ENCODE measurements at places on chromosomes 1 and 21.
A peak's percentile ranks its signal among the peaks of the same experiment; 100 is the strongest.

DNA sequence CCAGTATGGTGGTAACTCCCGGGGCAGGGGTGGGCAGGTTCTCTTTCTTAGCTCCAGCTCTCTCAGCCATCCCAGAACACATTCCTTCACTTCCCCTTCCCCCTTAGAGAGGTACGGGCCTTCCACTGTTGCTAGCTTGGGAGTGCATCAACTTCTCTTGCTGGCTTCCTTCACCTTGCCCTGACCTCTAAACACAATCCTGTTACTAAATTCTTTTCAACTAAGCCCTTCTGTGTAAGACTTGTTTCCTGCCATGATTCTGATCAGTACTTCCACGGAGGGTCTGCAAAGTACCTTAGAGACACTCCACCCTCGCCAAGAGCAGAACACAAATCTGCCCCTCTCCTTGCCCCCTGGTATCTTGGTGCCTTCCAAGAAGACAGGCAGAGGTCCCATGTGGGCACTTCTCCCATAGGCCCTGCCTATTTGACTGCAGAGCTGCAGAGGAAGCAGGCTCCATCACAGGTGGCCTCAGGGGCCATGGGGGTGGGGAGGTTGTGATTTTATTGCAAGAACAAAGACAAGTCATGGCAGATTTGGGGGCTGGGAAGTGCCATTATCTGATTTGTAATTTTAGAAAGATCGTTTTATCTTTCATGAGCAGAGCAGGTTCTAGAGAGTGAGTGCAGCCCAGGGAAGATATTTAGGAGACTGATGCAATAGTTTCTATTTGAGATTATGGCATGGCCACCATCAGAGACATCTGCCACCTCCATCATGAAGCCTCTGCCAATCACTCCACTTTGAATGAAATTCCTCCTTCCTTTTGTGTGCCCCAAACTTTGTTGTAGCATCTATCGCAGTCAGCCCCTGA is 182.5 kb upstream of the JUN start:
- no peak for DNase-seq

GRCh38 chr21:40683349-40683748 is 163.6 kb downstream of the DSCAM start:
- DNase-seq, result no peak

DNA sequence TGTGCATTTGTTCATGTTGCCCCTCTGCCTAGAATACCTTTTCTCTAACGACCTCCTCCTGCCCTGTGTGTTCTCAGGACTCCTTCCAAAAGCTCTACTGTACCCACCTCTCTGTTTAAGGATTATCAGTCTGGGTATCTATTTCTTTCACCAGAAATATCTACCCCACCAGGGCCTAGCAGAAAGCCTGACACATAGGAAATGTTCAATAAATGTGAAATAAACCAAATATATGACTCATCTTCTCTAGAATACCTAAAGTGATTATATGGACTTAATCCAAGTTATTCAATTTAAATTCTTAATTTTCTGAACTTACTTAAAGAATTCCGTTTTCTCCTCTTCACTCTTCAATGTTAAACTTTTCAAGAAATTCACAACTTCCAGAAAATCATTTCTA is 27.1 kb downstream of the SCYL3 start:
- no peak for DNase-seq

DNA sequence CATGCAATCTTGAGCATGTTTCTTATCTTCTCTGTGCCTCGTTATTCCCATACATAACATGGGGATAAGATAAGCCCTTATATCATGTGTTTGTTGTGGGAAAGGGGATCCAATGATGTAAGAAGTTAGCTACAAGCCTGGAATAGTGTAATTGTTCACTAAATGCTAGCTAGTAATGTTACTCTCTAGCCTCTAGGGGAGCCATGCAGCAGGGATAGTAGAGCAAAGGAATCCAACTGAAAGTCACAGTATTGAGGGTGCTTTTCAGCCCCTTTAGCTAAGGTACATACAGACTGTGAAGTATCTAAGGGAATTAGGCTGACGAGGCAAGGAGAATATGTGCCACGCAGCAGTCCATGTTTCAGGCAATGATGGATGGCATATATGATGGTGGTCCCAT is 46.9 kb downstream of the IL23R start:
- no peak for DNase-seq

- DNase-seq, result no peak
Measured at GRCh38 chr1:179353546-179353945, 12.2 kb upstream of the AXDND1 start.

DNA sequence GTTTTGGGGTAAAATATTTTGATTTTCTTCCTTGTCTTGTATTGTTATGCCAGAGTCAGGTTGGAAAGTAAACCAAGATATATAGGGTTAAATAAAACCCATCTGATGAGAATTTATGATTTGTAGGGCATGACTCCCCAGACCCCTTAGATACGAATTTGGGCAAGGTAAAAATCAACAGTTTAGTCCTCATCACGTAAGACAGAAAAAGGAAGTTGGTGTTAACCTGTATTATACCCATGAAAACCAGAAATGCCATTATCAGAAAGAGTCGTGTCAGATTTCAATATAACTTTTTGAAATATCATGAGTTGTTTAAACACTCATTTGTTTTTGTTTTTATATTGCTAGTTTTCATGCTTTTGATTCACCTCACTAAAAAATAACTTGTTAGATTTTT is 11.8 kb downstream of the CEPT1 start:
- DNase-seq, result no peak

DNA sequence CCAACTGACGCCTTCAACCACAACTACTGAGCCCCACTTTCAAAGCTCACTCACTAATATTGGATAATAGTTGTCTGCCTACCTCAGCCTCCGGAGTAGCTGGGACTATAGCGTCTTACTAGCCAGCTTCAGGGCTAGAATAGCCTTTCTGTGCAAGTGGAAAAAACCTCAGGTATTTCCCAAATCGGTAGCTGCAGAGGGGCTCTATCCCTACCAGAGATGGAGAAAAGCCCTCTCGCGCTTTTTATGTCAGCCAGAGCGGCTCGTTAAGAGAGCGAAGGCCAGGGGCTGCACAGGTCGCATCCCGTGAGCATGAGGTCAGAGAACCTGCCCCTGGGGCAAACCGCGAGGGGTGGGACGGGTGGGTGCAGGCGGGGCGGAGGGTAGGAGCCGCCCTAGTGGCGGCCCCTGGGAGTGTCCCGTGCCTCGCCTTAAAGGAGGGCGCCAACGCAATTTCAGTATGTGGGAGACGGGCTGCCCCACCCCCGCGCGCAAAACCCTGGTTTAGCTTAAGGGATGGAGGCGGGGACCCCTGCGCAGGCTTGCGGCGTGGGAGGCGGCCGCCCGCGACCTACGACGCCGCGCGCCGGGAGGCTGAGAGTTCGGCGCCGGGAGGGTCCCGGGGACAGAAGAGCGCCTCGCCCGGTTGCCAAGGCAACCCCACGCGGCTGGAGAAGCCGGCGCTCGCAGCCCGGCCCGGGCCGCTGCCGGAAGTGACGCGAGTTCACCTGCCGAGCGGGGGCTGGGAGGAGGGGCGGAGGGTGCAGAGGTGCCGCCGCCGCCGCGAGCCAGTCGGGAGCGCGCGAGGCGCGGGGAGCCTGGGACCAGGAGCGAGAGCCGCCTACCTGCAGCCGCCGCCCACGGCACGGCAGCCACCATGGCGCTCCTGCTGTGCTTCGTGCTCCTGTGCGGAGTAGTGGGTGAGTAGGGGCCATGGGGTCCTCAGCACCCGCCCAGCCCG is at the start of gene CXADR:
CXADR (plus strand) TSS at position 791 of the 961 bp plus-strand sequence; CDS start at position 878, 87 bp downstream.
- peak; percentile 48 for DNase-seq

- DNase-seq, result no peak
Measured at GRCh38 chr1:17630048-17630830, 90.7 kb downstream of the ARHGEF10L start.

GRCh38 chr1:1285102-1285571 is 4.9 kb downstream of the SCNN1D start:
- no peak for DNase-seq

DNA sequence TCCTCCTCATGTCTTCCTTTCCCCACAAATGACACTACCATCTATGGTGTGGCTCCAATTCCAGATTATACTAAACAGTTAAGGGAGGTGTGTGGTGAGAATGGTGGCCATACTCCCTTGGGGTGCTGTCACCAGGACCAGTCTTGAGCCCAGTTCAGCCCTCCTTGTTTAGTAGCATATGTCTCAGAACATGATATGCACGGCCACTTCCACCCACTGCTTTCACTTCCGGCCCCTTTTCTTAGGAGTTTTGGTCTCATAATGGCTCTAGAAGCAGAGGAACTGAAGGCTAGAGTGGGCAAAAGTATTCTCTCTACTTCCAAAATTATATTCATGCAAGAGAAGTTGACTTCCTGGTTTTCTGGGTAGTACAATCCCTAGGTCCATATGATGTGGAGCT is 45.3 kb upstream of the CACNA1E start:
- DNase-seq, result no peak

DNA sequence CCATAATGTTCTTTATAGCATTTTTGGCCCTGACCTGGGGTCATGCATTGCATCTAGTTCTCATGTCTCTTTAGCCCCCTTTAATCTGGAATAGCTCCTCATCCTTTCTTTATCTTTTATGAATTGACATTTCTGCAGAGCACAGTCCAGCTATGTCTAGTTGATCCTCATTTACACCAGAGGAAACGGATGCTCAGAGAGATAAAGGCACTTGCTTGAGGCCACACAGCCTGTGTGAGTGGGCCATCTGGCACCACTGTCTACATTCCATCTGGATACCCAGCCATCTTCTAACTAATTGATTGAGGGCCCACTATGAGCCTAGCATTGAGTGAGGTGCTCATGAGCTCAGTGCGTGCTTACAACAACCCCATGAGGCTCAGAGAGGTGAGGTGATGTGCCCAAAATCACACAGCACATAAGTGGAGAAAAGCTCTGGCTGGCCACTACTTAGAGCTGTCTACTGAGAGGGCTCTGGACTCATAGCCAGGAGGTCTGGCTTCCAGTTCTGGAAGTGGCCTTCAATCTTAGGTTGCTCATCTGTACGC is 3.5 kb downstream of the HPCA start:
- DNase-seq, result no peak

DNA sequence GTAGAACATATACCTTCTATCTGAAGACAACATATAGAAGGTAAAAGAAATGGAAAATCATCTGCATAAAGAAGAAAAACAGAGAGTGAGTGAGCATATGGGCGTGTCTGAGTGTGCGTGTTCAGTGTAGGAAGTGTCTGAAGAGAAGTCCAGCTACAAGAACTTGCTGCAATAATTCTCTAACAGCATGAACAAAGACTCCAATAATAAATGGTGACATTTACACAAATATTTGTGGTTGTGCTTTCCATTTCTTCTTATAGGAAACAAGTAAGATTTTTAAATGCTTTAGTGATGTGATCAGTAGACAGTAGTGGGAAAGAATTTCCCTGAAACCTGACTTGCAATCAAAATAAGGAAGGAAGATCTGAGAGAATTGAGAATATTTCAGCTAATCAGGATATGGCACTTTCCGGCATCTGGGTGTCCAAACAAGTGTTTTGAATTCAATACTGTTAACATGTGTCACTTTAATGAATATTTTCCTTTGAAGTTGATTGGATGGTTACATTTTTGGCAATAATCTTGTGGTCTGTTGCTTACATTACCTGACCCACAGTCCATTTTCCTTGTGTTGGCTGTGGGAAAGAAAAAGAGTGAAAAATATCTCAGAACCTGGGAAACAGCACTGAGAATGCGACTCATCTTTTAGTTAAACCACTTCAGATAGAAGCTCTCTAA is 154.0 kb downstream of the TGFB2 start:
- DNase-seq, result no peak

DNA sequence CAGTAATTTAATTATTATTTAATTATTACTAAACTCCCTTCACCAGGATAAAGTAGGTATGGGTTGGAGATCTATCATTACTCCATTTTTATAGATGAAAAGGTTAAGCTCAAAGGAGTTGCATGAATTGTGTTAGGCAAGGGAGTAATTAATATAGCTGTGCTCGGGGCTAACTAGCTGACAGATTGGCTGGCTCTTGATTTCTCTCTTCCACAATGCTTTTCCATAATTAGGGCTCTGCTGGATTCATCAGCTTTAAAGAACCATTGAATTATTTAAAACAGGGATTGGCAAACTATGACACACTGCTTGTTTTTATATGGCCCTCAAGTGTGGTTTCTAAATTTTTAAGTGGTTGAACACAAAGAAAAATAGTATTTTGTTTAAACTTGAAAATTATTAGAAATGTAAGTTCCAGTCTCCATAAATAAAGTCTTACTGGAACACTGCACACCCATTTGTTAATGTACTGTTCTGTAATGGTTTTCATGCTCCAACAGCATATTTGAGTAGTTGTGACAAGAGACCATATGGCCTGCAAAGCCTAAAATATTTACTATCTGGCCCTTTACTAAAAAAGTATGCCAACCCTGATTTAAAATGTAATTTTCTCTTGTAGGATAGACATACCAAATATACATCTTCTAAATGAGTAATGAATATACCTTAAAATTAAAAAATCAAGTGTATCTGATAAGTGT is 76.4 kb downstream of the GDAP2 start:
- DNase-seq, result no peak

- no peak for DNase-seq
Measured at GRCh38 chr1:77509051-77509492, 173.4 kb downstream of the ZZZ3 start.

- no peak for DNase-seq
Measured at GRCh38 chr1:24075590-24075854, 36.4 kb downstream of the MYOM3 start.

DNA sequence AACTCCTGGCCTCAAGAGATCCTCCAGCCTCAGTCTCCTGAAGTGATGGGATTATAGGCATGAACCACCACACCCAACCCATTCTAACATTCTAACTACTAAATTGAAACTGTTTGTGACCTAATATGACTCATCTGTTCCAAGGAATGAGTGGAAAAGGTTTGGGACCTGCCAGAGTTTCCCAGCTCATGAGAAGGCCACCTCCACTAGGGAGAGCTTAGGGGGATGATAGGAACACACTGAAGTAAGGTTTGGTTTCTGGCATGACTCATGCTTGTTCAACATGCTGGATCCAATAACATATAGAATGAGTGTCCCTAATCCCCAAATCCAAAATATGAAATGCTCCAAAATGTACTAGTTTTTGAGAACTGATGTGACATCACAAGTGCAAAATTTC is 18.9 kb upstream of the SCAF4 start:
- no peak for DNase-seq

DNA sequence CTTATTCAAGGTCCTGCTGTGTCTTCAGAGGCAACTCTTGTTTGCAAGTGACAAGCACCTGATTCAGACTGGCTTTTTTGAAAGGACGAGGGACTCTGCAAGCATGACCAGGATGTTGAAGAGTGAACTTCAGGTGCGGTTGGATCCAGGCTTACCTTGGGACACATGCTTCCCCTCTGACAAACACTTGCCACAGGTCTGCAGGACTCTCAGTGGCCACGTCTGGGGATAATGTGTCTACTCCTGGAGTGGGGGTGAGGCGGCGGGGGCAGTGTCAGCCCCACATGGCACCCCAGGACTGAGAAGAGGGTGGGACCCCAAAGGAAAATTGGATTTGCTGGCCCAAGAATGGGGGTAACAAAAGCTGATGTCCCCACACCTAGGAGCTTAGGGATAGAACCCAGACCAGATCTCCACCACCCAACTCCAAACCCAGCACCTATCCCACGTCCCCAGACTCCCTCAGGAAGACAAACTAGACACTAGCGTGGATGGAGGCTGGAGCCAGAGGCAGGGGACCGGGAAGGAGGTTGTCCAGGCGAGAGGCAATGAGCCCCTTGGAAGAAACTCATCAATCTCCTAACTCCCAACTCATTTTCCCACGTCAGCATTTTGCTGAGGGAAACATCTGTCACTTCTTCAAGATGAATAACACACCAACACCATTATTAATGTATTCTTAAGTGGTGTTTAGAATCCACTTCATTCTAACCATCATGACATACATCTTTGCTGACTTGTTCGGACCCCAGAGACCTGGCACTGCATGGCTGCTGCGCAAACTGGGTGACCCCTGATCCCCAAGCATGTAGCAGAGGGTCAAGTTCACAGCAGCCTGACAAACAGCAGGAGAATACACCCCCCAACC is 32.0 kb upstream of the LAPTM5 start:
- no peak for DNase-seq
